Stimulated activated CD4-positive, alpha-beta T cell treated with anti-CD3 and anti-CD28 coated beads, TNF-alpha, amount 100 ng/mL, for 24 hours (primary cell): ENCODE measurements at places on chromosomes 12 and 14.
A peak's percentile ranks its signal among the peaks of the same experiment; 100 is the strongest.

DNA sequence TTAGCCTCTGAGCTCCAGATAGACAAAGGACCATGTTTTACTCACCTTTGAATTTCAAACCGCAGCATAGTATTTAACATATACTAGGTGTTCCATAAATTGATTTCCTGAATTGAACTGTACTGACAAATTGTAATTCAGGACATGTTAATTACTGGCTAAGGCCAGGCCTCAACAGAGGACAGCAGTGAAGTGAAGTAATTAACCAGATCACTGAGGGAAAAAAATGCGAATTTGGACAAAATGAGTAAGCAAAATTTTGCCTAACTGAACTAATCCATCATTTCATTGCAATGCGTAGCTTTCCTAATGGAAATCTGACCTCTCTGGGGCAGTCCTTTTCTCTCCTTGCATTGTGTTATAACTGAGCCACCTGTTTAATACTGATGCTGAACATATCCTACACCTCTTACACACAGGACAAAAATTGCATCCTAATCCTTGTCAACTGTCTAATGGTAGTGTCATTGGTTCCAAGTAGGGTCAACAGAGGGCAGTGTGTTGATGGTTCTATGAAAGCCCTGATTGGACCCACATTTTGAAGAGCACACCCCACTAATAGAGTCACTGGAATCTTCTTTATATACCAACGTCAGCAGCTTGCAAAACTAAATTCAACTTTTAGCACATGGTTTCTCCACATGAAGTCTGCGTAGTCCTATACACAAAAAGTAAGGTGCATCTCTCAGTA, 148.4 kb downstream of the SLC25A21 start:
- no peak for DNase-seq

DNA sequence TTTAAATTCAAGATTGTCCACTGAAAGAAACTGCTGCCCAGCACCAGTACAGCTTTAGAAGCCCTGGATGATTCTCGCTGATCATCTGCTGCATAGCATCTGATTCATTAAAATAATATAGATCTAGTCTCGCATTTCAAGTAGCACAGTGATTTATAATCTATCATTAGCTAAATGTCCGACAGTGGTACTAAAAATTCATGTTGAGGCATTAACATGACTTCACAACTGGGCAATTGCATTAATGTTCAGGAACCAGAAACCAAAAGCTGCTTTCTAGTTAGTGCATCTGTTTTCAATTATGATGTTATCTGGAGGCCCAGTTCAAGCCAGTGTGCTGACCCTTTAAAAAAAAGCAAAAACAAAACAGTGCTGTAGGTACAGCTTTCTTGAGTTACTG, 1987.2 kb upstream of the SEL1L start:
- no peak for DNase-seq

DNA sequence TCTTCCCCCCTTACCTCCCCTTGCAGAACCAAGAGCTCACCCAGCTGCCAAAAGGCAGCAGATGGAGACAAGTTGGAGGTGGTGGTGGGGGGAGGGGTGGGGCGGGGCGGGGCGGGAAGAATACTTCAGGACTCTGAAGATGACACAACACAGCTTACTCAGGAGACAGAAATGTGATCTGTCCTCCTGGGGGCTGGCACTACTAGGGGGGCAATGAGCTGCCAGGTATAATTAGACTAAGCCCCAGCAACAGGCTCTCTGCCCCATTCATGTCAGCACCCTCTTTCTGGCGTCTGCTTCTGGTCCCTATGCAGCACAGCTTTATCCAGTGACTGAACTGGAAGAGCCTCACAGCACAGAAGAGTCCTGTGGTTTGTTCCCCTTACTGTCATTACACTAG, 407.0 kb downstream of the MED13L start:
- no peak for DNase-seq

GRCh38 chr12:3834774-3835173, 38.4 kb downstream of the PARP11 start:
- no peak for DNase-seq

DNA sequence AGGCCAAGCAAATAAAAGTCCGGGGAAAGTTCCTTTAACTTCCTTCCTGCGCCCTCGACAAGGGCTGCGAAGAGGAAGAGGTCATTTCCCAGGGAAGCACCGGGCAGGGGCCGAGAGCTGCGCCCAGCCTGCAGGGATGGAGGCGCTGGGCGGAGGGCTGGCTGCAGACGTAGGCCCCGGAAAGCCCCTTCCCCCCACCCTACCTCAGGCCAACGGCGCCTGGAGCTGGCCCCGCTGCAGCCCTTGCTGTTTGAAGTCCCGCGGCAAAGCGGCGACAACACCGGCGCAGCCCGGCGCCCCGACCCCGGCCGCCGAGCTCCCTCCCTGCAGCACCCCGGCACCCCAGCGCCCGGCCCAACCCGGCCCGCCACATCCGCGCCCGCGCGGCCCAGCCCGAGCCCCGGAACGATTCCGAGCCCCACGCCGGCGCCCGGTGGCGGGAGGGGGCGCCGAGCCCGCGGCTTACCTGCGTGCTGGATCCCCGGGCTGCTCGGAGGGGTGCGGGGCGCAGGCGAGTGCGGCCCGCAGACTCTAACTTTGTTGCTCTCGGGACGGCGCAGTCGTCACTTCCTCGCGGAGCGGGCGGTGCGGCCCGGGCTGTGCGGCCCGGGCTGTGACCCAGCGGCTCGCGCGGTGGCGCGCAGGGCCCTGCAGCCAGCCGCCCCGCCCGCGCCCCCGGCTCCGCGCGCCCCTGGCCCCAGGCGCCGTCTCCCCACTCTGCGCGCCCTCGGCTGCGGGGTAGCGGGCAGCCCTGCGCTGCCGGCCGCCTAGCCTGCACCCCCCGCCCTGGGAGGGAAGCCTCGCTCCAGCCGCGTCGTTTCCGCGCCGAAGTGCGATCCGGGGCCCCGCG, 64.8 kb upstream of the PTGR2 start:
- DNase-seq: peak; percentile 21

DNA sequence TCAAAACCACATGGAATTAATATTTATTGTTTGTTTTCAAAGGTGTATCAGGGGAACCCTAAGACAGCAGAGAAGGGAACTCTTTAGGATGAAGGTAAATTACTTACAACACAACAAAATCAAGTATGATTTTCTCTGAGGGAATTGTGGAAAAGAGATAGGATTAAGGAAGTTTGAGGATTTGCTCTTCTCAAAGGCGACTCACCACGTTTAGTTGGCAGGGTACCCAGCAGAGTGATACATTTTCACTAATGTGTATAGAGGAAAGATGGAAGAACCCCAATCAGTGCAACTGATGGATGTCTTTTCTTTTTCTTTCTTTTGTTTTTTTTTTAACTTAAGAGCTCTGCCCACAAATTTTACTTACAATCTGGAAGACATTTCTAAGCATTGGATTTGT, 499.2 kb downstream of the CCER1 start:
- no peak for DNase-seq

DNA sequence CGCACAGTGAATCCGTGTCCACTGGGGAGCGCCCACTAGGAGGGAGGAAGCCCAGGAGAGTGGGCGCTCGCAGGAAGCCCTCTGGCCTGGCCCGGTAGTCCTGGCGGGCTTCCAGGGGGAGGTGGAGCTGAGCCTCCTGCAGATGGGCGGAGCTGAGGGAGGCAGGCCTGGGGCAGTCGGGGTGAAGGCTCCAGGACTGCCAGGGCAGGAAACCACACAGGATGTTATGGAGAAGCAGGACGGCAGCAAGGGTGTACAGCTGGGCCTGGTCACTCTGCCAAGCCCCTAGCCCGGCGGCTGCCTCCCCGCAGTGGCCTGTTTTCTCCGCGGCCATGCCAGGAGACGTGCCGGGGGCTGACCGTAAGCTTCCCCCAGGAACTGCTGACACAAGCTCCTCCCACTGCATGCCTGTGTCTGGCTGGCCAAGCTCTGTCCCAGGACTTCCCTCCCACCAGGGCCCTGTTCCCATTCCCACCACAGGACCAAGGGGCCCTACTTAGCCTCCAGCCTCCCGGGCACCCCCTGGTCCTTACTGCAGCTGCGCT, 143.4 kb upstream of the C14orf180 start:
- DNase-seq: no peak

DNA sequence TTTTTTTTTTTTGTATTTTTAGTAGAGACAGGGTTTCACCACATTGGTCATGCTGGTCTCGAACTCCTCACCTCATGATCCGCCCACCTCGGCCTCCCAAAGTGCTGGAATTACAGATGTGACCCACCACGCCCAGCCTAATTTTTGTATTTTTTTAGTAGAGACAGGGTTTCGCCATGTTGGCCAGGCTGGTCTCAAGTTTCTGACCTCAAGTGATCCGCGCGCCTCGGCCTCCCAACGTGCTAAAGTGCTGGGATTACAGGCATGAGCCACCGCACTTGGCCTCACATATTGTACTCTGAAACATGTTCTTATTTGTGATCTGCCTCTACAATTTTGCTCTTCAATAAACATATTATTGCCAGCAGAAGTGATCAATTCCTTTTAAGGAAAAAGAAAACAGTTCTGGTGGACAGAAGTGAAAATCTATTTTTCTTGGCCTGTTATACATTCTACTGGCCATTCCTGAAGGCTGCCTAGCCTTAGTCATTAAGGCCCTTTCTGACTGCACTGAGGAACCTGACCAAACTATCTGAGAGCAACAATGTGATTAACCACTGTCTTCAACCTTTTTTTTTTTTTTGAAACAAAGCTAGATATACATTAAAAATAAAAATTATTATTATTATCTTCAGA, 36.1 kb downstream of the SNX6 start:
- no peak for DNase-seq

DNA sequence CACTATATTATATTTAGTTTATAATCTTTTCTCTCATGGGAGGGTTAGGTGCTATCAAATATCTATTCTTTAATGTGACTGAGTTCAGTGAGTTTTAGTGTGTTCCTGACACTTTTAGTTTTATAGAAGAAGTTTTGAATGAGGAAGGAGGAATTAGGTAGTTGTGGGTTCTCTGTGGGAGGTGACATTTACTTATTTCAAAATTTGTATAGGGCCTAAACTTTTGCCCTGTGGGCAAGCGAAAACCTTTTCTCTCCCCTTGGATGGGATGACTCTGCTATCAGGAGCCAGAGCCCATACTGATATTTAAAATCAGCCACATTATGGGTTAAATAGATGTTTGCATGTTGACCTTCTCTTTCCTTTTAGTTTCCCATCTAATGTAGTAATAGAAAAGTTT, 43.6 kb downstream of the SPATS2 start:
- no peak for DNase-seq

- DNase-seq: no peak
These were observed 114.5 kb downstream of the CMAS start for GRCh38 chr12:22160396-22161003.

GRCh38 chr12:54156578-54156977, 32.2 kb downstream of the SMUG1 start:
- DNase-seq: no peak

DNA sequence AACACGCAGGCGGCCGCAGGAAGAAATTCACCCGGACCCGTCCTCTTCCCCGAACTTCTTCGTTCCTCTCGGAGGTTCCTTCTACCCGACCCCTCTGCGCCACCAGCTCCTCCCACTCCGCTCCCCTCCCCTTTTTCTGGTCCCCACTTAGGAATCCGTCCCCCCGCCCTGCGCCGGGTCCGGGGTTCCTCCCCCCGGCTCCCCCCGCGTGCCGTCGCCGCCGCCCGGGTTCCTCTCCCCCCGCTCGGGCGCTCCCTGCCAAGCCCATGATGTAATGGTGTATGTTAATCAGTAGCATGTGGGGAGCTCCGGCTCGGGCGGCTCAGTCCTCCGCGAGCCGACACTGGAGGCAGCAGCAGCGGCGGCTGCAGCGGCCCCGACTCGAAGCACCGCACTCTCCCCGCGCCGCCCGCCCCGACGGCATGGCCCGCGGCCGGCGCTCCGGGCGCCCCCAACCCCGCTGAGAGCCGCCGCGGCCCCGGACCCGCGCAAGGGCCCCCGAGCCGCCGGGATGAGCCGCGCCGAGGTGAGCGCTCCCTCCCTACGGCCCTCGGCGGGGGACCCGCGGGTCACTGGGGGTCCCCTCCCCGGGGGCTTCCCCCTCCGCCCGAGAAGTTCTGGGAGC, 1.0 kb upstream of the SAMD4A start:
- DNase-seq: peak; percentile 43

GRCh38 chr14:52154992-52155650, 86.3 kb upstream of the NID2 start:
- DNase-seq: no peak

DNA sequence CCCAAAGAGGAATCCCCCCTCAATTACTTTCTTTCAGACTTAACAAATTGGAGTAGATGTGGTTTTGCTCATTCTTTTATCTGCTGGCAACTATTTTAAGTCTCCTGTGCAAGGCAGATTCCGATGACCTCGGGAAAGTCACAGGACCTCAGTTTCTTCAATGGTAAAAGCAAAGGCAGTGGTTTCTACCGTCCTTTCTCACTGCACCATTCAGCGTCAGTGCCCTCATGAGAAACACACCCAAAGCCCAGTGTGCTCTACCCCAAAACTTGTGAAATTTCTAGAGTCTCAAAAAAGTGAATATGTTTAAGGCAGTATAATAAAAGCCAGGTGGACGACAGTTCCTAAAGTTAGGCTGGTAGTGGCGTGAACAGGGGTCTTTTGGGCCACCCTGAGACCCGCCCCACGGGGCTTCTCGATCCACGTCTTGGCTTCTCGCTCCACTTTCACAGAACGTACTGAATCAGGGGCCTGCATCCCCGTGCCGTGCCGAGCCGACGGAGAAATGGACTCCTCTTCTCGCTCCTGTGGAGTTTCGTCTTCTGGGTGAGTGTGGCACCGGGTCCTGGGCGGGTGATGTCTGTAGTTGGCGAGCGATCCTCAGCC, 1.3 kb upstream of the ARHGAP5 start:
- no peak for DNase-seq

DNA sequence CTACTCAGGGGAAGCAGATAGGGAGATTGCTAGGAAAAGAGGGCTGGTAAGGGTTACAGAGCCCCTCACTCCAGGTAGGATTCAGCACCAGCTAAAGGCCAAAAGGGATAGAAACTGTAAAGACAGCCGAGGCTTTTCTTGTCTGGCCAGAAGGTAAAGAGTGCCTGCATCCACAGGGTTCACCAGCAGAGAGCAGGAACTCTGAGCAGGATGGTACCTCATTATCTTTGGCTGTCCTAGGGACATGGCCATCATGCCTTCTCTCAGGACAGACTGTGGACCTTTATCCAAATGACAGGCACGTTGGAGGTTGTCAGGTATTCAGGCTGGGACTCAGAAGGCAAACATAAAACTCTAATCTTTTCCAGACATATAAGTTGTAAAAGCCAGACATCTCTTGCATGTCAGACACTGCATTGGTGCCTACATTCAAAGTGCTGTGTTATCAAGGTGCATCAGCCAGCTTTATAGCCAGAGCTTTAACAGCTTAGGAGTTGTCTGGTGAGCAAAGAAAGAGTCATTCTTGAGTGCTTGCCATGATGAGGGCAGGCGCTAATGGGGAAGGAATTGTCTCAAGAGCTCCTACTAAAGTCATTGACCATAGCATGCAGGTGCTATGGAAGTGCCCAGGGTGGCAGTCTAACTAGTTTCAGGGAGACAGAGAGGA, 89.5 kb downstream of the PELI2 start:
- no peak for DNase-seq

- no peak for DNase-seq
These were observed 33.9 kb upstream of the RASSF8 start for GRCh38 chr12:25924491-25925001.

DNA sequence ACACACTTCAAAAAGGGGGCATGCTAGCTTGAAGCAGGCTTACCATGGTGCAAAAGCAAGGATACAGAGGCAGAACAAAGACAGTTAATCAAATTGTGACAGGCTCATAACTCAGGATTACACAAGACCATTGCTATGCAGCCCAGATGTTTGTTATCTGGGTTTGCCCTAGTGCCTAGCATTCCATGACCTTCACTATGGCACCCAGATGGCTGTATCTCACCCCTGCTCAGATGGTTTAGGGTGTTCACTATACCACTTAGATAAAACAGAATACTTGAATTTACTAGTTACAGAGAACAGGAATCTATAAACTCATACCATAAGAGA, 56.2 kb downstream of the SDR9C7 start:
- no peak for DNase-seq

- DNase-seq: no peak
These were observed 1.8 kb upstream of the TCP11L2 start for GRCh38 chr12:106300761-106301160.
